ENCODE measurements at places on chromosomes 3 and 15.

DNA sequence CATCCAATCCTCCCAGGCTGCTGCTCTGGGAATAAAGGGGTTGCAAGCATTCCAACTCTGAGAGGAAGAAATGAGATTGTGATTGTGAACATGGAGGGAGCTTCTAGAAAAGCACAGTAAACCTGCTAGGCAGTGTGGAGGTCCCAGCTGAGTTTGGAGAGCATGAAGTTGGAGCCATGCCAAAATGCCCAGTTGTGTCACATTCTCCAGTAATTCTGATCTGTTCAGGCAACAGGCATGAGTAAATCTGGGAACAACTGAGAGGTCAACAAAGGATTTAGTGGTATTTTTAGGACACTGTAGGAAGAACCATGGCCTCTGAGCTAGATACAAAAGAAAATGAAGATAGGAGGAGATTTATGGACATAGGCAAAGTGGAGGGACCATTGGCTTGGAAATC, 74.7 kb downstream of the CYP19A1 start:
- DNase-seq: no peak

GRCh38 chr3:114498539-114499370, 204.9 kb downstream of the TIGIT start:
- DNase-seq: no peak

GRCh38 chr3:136711277-136711676, 40.9 kb downstream of the STAG1 start:
- DNase-seq: no peak

- no peak for DNase-seq
Observed at GRCh38 chr3:76212679-76213078, 427.3 kb upstream of the ZNF717 start.

GRCh38 chr15:88882785-88883184, 12.6 kb downstream of the HAPLN3 start:
- no peak for DNase-seq

DNA sequence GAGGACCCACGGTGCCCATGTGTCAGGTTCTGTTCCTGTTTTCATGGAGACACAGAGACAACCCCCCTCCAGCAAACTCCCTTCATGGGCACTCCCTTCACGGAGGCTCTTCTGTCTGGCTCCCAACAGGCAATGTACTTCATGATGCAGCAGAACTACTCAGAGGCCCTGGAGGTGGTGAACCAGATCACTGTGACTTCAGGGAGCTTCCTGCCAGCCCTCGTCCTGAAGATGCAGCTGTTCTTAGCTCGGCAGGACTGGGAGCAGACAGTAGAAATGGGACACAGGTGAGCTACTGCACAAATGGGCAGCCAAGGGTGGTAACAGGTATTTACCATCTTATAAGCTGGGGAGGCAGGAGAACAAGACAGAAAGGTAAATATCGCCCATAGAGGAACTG, 7.0 kb downstream of the TTC21A start:
- no peak for DNase-seq

DNA sequence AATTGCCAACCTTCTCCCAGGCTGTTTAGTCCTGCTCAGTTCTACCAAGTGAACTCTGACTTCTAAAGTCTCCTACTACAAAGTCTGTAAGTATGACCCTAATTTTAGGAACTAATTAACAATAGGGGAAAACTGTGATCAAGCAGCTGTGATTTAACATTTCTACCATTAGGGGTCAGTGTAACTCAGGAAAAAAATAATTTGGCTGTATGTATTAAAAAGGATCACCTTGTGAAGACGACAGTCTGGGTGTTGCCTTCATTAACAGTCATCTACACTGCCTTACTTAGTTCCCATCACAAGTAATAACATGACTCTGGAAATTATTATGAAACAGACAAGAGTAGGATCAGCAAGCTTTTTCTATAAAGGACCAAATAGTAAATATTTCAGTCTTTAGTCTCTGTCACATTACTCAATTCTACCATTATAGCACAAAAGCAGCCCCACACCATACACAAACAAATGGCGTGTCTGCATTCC, 4.2 kb upstream of the NPHP3 start:
- no peak for DNase-seq

GRCh38 chr15:42786978-42787377, 50.0 kb upstream of the CDAN1 start:
- no peak for DNase-seq

- no peak for DNase-seq
Observed at GRCh38 chr3:172656602-172657001, 54.3 kb downstream of the NCEH1 start.

DNA sequence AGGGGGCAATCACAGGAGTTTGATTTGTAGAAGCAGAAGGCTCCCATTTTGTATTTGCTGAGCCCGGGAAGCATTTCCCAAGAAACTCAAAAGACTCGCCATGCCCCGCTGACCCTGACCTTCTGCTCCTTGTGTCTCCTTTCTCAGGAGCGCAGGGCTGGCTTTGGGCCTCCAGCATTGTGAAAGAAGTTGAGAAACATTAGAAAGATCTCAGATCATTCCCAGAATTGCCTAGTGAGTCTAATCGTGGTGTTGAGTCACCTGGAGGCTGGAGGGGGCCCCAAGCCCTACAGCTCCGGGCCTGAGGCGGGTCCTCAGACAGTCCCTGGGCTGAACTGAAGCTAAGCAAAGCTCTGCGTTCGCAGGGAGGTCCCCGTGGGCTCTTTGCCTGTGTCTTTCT, 10.9 kb upstream of the PIGZ start:
- no peak for DNase-seq

Measured in Right ventricle myocardium inferior (tissue), 1 donor.